Right renal cortex interstitium (tissue), 3 donors: ENCODE measurements at places on chromosomes 6 and 20.

- no peak for DNase-seq
Measured at GRCh38 chr6:163427498-163428254, 13.2 kb downstream of the QKI start.

DNA sequence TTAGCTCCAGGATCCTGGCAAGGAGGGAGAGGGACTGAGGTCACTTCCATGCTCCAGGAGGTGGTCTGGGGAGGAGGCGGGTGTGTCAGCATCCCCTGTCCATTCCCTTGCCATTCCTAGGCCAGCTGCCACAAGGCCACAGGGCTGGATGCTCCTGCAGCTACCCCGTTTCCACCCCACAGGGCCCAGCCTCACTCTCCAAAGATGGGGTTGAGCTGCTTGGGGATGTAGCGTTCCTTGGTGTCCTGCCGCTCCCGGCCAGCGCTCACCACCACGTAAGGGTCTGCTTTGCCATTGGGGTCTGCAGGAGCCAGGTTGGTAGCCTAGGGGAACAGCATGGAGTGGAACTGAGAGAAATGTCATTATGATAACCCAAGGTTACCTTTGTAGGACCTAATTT, 23.0 kb downstream of the ERGIC3 start:
- no peak for DNase-seq

- no peak for DNase-seq
Measured at GRCh38 chr6:132964101-132964867, 149.9 kb downstream of the RPS12 start.

DNA sequence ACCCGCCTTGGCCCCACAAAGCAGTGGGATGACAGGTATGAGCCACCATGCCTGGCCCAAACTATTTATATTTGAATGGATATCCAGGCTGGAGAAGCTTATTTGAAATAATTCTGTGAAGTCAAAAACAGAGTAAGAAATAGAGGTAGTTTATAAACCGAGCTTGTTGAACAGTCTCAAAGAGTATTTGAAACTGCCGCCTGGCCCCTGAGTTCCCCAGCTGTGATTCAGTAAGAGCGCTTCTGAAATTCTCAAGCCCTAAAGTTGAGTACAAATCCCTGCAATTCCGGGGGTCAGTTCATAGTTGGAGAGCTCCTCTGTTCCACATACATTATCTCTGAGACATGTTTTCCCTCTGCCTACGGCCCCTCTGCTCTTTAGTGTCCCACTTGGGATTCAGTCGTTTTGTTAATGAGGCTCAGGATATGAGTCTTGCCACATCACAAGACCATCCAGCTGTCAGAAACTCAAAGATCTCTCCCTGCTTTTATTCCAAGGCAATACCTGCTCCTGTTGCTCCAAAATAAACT, 127.8 kb downstream of the SOD2 start:
- no peak for DNase-seq

GRCh38 chr6:14550410-14550809, 432.8 kb downstream of the CD83 start:
- DNase-seq = no peak

GRCh38 chr6:79422666-79423065, 114.6 kb downstream of the LCA5 start:
- no peak for DNase-seq

GRCh38 chr6:20186981-20187380, 25.3 kb downstream of the MBOAT1 start:
- DNase-seq = no peak

DNA sequence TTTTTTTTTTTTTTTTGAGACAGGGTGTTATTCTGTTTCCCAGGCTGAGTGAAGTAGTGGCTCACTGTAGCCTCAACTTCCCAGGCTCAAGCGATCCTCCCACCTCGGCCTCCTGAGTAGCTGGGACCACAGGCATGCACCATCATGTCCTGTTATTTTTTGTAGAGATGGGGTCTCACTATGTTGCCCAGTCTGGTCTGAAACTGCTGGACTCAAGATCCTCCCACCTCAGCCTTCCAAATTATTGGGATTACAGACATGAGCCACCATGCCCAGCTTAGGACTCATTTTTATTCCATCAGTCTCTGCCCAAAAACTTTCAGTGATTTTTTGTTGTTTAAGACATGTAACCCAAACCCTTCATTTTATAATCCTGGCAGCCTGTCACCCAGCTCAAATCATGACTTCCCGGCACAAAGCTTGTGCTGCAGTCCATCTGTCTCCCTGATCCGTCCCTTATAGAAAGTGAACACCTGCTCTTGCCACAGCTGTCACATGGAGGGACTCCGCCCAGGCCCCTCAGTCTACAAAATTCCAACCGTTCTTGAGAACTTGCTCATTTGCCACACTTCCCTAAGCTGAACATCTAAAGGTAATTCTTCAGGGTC, 183.9 kb upstream of the JARID2 start:
- no peak for DNase-seq

GRCh38 chr20:3658716-3659491, 4.3 kb downstream of the GFRA4 start:
- DNase-seq = no peak

DNA sequence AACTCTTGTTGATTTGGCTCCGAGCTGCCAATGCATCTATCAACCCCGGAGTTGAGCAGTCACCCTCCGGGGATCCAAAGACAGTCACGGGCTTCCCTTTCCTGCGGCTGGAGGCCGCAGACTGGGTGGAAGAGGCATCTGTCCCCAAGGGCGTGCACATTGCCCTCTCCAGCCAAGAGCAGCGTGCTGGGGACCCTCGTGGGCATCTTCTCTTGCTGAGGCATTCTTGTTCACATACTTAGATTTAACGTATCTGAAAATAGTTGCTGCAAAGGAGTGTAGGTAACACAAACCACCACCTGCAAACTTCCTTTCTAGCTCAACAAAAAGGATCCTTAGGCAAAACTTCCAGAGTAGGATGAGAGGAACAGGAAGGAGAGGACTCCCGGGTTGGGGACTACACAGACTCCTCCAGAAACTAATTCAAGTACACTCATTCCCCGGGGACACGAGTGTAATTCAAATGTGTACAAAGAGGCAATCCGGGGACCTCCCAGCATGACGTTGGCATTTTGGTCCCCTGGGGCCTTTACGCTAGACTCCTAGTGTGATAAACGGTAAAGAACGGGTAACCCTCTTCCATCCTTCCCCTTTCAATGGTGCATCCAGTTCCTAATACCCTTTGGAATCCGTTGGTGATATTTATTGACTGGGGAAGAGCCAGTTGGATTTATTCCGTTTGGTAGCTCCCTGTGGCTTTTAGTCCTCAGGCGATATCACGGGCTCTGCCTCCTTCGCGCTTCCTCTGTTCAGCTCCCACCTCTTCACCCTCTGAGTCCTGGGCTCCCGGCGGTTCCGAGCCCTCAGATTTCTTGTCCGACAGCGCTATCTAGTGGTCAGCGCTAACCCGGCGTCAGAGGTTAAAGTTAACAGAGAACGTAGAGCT, 2.7 kb upstream of the COL12A1 start:
- no peak for DNase-seq

DNA sequence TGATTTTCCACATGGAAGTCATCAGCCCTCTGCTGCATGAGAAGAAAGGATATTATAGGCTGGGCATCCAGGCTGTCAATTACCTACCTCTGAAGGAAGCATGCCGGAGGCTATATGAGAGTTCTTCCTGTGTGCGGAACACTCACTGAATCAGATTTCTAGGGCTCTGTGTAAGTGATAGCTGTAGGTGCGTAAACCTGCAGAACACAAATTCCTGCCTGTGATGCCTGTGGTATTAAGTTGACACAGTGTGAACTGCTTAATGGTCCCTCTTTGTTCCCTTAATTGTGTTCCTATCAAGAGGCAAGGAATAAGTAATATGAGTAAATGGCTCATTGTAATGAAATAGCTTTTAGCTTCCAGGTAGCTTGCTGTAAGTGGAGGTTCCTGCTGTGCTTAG, 103.3 kb downstream of the ANKS1A start:
- DNase-seq = no peak

GRCh38 chr6:40457261-40457660, 129.9 kb downstream of the LRFN2 start:
- DNase-seq = no peak

- DNase-seq = no peak
Measured at GRCh38 chr6:136506124-136506799, 44.0 kb downstream of the MAP7 start.

DNA sequence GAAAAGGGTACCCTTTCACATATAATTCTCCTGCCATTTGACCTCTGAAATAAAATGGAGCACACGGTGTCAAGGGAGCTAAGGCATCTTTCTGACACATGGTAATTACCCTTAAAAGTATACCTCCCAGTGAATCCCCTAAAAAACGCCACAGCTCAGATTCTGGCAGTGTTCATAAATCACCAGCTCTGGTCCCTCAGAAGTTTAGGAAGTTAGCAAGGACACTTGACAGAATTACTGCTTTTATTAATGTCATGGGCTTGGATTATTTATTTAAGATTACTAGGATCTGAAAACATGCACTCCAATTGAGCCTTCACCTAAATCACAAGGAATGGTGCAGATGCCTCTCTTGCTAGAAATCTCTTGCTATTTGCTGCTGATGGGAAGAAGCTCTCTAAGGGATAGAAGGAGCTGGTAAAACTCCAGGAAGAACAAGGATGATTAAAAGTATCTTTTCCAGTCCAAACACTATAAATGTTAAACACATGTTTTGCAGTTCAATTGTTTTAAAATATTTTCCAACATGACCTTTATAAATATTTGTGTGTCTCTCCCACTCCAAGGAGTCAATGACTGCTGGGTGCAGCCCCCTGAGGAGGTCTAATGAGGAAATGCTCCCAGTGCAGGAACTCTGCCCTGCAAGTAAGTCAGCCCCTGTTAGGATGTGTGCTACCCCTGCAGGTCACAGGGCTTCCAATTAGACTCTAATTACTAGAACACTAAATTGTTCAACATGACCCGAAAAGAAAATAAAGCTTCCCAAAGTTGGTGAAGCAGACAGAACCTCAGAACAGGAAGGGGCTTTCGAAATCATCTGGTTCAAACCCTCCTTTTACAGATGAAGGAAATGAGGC, 230.3 kb downstream of the TFAP2A start:
- peak; percentile 75 for DNase-seq

DNA sequence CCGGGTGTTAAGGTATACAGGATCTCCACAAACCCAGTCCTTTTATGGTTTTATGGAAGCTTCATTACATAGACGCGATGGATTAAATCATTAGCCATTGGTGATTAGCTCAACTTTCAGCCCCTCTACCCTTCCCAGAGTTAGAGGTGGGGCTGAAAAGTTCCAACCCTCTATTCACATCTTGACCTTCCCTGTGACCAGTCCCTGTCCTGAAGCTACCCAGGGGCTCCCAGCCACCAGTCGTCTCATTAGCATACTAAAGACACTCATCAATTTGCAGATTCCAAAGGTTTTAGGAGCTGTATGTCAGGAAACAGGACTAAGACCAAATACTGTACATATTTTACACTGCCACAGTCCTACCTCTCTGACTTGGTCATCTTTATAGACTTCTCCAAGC, 21.0 kb downstream of the KHDC1L start:
- no peak for DNase-seq

GRCh38 chr6:110946498-110946897, 12.0 kb upstream of the GTF3C6 start:
- DNase-seq = no peak

- no peak for DNase-seq
Measured at GRCh38 chr6:28135393-28135792, 6.3 kb upstream of the ZKSCAN8 start.

DNA sequence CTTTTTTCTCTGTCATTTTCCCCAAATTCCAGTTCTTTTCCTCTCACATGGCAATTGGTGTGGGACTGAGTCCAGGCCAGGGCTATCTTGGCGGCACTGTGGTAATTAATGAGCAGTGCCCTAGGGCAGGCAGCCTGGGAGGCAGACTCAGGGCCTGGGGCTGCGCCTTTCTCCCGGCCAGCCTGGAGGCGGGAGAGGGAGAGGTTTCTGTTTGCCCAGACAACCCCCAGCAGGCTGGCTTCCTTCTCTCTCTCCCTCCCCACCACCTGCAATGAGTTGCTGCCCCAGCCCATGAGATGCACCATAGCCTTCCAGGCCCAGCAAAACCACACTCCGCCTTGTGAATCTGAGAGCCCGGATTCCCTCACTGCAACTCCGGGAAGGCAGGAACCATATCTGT, 15.1 kb upstream of the CCDC167 start:
- DNase-seq = no peak

- no peak for DNase-seq
Measured at GRCh38 chr6:113662093-113662665, 195.0 kb upstream of the MARCKS start.

GRCh38 chr20:48621376-48622078, 206.3 kb downstream of the PREX1 start:
- DNase-seq = no peak

DNA sequence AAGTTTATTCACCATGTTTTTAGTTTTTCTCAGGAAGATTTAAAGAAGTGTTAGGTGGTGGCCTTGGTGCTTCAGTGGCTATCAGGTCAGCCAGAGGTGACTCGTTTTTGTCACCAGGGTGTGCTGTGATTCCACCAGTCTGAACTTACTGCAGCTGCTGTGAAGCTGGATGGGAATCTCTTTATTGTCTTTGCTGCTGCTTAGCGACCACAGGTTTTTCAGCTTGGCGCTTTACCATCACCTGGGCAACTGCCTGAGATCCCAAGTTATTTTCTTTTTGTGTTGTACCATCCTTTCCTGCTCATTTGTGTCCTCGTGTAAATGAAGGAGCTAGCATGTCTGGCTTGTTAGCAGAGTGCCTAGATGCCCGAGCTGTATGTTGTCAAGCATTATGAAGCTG, 146.9 kb downstream of the MACROD2 start:
- DNase-seq = peak; percentile 29

DNA sequence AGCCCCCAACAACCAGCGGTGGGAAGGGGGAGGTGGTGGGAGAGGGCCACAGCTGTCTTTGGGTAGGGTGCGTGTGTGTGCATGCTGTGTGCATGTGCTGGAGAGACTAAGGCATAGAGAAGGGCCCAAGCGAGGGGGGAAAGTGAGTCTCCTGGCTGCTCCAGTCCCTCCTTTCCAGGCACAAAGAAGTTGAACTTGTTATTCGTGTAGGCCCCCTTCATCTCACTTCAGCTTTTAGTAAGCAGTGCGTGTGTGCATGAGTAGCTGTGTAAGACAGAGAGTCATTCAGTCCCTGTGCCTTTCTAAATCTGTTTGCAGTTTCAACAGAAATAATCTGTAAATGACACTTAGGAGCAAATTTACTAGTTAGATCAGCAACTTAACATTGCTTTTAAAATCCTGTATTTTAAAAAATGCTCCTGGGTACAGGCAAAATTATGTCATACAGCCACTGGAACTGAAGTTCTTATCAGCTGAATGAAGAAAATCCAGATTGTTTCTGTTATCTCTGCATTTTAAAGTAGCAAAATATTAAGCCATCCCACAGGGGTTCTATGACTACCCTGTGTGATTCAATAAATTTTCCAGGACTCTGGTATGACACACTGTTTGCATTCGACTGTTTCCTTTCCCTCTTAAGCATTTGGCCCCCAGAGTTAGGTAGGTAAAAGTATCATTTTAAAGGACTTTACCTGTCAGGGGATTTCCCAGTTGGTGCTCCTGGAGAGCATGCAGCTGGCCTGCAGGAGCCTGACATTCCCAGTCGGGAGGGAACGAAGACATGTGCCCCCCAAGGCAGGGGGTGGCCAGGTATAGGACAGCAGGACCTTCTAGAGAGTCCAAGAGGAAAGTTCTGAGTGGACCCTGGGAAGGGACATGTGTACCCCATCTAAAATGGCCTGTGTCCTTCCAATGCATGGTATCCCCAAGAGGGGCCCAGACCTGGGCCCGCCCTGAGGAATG, 39.0 kb downstream of the MTRES1 start:
- no peak for DNase-seq
